ENCODE measurements at places on chromosomes 13 and 19.

GRCh38 chr13:94291631-94292322, 187.7 kb downstream of the DCT start:
- no peak for DNase-seq

DNA sequence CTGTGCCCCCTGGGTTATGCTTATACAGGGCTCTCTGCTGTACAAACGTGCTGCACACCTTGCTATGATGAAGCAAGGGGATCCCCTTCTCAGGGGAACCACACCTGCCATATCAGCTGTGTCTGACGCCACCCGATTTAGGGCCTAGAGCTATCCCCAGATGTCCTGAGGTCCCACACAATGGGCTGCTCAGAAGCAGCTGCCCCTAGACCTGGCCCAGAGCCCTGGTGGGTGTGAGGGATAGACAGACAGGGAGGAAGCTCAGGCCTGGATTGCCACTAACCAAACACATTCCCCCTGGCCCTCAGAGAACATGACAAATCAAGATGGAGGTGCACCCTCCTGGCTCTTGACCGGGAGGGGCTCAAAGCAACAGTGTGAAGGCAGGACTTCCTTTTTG, 59.3 kb downstream of the TSHZ3 start:
- no peak for DNase-seq

- DNase-seq, result no peak
Measured at GRCh38 chr19:55256562-55257460, 2.0 kb downstream of the PPP6R1 start.

DNA sequence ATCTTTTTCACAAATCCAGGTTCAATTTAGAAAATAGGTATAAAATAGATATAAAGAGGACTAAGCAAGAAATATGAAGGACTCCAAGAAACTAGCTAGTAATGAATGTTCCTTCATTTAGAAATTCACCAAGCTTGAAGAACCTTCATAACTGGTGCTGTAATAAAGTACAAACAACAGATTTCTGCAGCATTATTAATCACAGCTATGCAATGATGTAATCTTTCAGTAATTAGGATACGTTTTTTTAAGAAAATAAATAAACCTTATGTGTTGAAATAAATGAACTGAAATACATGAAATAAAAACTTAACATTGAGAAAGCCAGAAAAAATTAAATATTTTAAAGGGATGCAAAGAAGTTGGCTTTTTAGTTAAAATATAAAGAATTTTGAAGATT, 236.1 kb downstream of the RGCC start:
- no peak for DNase-seq

GRCh38 chr13:26372747-26373146, 118.8 kb downstream of the CDK8 start:
- no peak for DNase-seq

- no peak for DNase-seq
Measured at GRCh38 chr13:51959773-51960172, 51.5 kb downstream of the ATP7B start.

All from NCI-H1092 (cell line).